Astrocyte (in vitro differentiated cells and primary cell): ENCODE measurements at places on chromosomes 5 and 9.
A peak's percentile ranks its signal among the peaks of the same experiment; 100 is the strongest.

GRCh38 chr5:78592735-78593386 is 55.7 kb downstream of the LHFPL2 start:
- no peak for DNase-seq

DNA sequence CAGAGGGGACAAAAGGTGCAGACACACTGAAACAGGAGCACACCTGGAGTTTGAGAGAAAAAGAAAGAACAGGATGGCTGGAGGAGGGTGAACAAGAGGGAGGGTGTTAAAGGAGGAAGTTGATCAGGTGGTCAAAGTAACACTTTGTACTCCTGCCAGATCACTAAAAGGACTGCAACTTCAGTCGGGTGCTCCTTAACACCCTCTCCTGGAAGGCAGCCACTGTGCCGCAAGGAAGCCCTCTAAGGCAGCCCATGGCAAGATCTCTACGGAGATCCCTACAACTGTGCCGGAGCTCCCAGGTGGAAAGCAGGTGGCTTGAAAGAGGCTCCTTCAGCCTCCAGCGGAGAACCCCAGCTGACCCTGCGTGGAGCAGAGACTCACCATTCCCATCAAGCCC is 124.4 kb upstream of the MSX2 start:
- DNase-seq = no peak

- DNase-seq = no peak
Measured at GRCh38 chr5:142428773-142429473, 104.1 kb upstream of the SPRY4 start.

DNA sequence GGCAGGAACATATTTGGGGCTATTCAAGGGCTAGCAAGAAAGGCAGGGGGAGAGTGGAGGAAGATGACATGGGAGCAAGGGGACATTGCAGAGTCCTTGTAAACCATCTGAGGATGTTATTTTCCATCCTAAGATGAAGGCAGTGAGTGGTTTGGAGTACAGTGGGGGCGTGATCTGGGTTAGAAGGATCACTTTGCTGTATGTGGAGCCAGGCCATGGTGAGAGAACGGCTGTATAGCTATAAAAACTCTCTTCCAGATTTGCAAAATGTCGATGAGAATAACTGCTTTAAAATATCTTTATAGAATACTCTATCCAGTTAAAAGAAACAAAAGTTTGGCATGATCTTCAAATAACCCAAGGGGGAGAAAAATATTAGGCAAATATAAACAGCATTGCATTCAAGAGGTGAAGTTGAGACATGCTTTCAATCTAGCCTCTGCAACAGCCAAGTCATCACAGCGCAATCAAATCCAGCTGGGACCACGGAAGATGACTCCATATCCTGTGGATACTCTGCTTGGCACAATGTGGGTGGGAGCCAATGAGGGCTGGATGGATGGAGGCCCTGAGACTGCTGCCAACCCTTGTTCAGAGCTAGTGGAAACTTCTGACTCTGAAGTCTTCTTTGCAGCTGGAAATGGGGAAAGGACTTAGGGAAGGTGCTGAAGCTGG is 111.5 kb upstream of the BASP1 start:
- DNase-seq = peak; percentile 49

- no peak for DNase-seq
Measured at GRCh38 chr5:58969795-58970194, 386.9 kb downstream of the RAB3C start.

- DNase-seq = no peak
Measured at GRCh38 chr5:36889264-36889663, 12.7 kb downstream of the NIPBL start.

DNA sequence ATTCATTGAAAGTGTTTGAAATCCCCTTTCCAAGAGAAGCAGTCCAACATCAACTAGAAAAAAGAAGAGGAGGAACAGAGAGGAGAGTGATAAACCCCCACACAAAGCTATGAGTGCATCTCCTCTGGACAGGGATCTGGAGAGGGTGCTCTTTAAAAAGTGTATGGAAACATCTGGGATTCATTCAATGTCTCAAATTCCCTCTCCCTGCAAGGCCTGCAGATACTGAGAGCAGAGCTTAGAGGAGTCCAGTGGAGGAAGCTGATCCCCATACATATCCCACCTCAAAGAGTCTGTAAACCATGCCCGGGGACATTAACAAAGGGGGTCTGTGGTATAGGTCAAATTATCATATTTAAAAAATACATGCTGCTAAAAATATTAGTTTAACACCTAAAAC is 2.2 kb downstream of the SPOCK1 start:
- DNase-seq = no peak

- no peak for DNase-seq
Measured at GRCh38 chr5:53010814-53011213, 21.7 kb downstream of the ITGA2 start.

DNA sequence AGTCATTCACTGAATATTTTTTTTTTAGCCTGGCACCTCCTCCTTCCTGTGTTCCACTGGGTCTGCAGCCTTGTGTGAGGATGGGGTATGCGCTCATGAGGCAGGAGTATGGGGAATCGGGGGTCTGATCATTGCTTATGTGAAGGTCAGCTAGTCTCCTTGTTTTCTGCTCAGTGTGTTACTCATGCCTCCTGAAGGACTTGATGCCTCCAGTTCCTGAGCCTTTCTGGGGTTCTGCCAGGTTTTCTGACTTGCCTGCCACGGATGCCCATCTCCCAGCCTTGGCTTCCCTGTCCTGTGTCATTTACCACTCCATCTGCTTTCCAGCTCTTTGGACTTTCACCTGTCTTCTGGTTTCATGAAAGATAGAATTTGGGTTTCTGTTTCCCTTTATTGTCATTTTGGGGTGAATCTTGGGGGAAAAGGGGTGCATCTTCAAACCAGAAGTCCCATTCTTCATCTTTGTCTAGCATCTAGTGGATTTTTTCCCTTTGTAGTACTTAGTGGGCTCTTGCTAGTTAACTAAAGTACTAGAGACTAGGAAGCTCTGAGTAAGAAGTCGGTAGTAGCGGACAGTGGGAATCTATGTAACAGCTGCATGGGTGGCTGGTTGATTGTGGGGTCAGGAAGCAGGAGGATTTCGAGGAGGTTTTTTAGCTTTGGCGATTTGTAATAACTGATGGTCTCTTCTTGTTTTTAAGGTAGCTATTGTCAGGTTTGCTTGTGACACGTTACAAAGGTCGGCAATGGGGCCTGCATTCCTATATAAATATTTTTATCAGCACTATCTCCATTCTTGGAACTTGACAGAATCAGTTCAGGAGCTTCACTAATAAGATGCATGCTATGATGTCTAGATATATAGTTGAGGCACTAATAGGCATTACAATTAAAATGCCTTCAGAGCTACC is 8.2 kb downstream of the OTULIN start:
- no peak for DNase-seq

- DNase-seq = no peak
Measured at GRCh38 chr9:35831040-35831439, 2.0 kb downstream of the TMEM8B start.
